Small intestine (tissue), 16 donors: ENCODE measurements at places on chromosomes 6 and 20. TPM values are rescaled to one million over a fixed set of nuclear protein-coding genes. Genes with fewer than 3 reads are reported as not detected.

KCNQ5 gene
- not detected for polyA plus RNA-seq

- no peak for DNase-seq
These were observed 39.5 kb downstream of the FBXO5 start for GRCh38 chr6:152943260-152943897.

GRCh38 chr6:41730531-41731436 lies 4.6 kb downstream of the TFEB start:
- DNase-seq: no peak

GRCh38 chr6:97009781-97010492 lies 85.4 kb downstream of the KLHL32 start:
- no peak for DNase-seq

ZBTB2 gene
- polyA plus RNA-seq: 8.1 TPM

- DNase-seq: no peak
These were observed 444.2 kb downstream of the CDH26 start for GRCh38 chr20:60402189-60403058.

DNA sequence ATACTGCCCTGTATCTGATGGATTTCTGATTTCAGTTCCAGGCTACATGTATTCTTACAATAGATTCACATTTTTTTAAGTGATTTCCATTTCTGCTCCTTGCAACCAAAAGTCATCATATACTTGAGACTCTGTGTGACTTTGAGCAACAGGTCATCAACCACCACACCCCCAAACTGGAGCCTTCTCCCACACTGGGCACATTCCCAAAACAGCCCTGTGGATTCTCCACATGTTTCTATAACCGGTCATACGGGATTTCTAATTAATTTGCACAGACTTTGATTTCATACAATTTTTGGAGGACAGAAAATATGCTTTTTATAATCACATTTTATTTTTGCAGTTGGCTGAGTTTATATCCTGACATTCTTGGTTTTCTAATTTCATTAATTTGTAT lies 317.2 kb upstream of the ID4 start:
- DNase-seq: no peak

DNA sequence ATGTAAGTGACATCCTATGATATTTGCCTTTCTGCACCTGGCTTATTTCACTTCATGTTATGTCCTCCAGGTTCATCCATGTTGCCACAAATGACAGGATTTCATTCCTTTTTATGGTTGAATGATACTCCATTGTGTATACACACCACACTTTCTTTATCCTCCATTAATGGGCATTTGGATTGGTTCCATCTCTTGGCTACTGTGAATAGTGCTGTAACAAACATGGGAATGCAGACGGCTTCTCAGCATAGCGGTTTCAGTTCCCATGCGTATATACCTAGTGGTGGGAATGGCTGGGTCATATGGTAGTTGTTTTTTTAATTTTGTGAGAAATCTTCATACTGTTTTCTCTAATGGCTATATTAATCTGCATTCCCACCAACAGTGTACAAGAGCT lies 14.8 kb downstream of the MTHFD1L start:
- no peak for DNase-seq

GRCh38 chr6:52077180-52077884 lies 10.1 kb downstream of the PKHD1 start:
- no peak for DNase-seq

SHLD1 gene
- 12.3 TPM for polyA plus RNA-seq

DNA sequence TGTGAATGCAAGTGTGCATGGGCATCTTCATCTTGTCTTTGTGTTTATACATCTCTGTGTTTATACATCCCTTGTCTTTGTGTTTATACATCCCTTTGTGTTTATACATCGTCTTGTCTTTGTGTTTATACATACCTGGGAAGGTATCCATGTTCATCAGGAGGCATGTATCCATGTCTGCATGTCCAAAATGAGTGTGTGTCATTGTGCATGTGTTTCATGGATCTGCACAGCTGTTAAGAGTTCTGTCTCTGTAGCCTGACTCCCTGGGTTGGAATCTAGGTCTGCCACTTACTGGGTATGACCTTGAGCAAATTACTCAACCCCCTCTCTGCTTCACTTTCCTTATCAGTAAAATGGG lies 50.1 kb upstream of the SIRPA start:
- DNase-seq: no peak

- peak; percentile 83 for DNase-seq
These were observed 25.6 kb downstream of the WRNIP1 start for GRCh38 chr6:2790588-2791449.

DNA sequence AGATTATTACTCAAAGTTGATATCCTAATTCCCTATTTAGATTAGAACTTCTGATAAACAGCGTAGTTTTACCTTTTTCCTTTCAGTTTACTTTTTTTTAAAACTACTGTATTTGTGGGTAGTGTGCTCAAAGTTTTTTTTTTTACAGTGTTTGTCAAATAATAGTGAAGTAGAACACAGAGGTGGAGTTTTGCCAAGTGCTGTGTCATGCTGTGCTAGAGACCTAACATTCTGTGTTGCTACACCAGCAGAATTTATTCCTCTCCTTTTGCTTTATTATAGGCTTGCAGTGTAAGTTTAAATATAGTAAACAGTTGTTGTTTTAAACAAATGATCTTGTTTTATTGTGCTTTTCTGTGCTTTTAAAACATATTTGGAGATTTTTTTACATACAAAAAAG lies 125.4 kb downstream of the HIVEP1 start:
- DNase-seq: no peak

- no peak for DNase-seq
These were observed 368.2 kb upstream of the CITED2 start for GRCh38 chr6:139742671-139743070.

DNA sequence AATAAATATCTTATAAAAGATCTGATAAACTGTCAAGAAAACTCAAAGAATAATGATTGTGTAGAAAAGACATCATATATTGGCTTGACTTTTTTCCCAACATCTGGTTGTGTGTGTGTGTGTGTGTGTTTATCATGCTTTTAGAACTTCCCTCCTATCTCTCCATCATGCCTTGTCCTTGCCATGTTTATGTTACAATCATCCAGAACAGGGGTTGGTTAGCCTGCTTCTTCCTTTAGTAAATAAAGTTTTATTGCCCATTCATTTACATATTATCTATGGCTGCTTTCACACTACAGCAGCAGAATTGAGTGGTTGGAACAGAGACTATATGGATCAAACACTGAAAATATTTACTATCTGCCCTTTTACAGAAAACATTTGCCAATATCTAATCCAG lies 52.8 kb upstream of the RIPOR2 start:
- DNase-seq: no peak

DNA sequence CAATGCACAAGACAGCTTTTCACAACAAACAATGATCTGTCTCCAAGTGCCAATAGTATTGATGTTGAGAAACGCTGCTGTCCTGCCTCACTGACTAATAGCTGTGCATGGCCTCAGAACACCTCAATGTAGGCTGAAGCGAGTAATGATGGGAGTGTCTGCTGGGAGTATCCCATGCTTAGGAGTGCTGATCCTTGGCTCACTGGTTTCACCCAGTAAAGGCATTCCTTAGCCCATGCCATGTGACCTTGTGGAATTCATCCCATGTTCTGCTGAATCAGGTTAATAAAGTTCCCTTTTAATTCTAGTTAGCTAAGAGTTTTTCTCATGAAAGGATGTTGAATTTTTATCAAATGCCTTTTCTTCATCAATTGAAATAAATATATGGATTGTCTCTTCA lies 3.8 kb upstream of the WFDC12 start:
- peak; percentile 21 for DNase-seq

HLA-DOB gene
- 2.7 TPM for polyA plus RNA-seq

DNA sequence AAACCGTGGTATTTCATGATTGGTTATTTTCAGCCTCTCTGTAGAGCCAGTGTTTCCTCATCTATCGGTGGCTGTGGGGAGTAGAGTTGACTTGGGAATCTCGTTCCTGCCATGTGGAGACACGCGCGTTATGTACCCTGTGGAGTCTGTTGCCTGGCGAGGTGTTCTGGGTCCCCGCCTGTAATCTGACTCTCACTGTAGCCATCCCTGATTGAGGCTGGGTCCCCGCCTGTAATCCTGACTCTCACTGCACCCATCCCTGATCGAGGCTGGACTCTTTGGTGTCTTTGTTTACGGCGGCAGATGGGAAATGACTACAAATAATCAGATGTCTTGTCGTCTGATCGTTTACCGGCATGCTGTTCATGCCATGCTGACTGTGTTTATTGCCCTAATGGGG lies 153.9 kb downstream of the DTNBP1 start:
- DNase-seq: no peak

IL17A gene
- not detected for polyA plus RNA-seq

GCNT2 gene
- 39.3 TPM for polyA plus RNA-seq

L3MBTL3 gene
- polyA plus RNA-seq: 1.4 TPM

- no peak for DNase-seq
These were observed 79.1 kb upstream of the ANKEF1 start for GRCh38 chr20:9955646-9956045.

- DNase-seq: no peak
These were observed 68.8 kb downstream of the JAG1 start for GRCh38 chr20:10604865-10605440.

TRIM15 gene
- polyA plus RNA-seq: 83.6 TPM

- DNase-seq: no peak
These were observed 183.9 kb upstream of the JARID2 start for GRCh38 chr6:15061908-15062515.

DNA sequence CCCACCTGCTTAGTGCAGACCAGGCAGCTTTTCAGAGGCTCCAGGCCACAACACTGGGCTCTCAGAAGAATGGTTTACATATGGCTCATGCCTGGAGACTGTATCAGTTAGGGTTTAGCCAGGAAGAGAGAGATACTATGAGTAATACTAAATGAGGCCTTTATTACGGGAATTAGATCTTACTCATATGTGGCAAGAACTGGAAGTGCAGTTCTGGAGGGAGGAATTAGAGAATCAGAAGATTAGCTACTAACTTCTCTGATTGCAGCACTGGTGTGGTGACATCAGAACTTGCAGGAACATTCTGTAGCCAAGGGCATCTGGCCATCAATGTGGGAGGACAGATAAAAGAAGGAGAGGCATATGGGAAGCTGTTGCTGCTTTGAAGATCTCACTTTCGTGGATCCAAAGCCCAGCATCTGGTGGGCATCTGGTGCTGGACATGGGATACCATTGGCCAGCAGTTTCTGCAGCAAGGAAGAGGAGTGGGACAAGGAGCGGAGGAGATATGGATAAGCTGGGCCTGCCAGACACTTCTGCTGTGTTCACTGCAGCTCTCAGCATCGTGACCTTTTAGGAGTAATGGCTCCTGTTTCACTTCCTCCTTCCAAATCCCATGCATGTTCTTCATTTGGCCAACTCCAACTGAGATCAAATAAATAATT lies 248.5 kb downstream of the BTBD3 start:
- peak; percentile 6 for DNase-seq

DNA sequence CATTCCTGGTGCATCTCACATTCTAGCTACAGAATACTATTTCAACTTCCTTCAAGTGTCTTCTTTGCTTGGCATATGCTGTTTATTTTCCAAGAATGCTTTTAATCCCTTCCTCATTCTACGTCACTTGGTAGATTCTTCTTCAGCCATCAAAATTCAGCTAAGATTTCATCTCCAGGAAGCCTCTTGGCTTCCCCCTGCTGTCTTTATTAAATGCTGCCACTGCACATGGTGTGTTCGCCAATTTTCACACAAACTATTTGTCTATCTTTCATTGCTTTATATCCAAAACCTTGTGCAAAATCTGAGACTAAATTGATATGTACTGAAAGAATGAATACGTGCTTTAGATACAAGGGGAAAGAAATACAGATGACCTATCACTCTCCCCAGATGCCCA lies 253.0 kb downstream of the RFPL4B start:
- no peak for DNase-seq

- no peak for DNase-seq
These were observed 68.3 kb upstream of the BTBD3 start for GRCh38 chr20:11849270-11849915.

DNA sequence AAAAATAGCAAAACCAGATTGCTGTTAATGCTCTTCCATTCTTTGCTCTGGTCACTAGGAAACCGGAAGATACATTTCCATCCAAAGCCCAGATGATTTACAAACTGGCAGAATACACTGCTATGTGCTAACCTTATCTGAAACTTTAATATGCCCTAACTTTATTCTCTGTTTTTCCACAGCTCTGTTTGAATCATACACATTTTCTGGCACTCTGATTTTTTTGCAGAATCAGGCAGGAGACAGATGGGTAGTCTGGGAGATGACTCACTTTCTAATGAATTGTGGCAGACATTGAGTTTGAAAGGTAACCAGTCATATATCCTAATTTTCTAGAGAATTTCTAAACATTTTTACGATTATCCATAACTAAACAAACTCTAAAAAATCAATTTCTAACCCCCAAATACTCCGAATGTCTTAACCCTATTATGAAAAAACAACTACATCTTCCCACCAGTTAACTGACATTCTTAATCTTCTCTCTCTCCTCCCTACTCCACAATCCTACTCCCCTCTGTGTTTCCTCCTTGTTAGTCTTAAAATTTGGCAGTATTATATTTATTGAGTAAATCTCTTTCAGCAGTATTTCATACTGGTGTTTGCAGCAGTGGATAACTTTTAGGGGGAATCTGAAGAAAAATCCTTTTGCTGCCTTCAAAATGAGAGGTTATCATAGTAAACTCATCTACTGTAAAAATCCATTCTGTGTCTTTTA lies 63.5 kb downstream of the MAN1A1 start:
- DNase-seq: no peak

ADAM33 gene
- polyA plus RNA-seq: 0.22 TPM
